ENCODE measurements at places on chromosomes 16 and 17.

- DNase-seq: no peak
These were observed 27.2 kb upstream of the MLKL start for GRCh38 chr16:74727903-74728302.

GRCh38 chr17:48791128-48792032, 25.6 kb downstream of the TTLL6 start:
- DNase-seq: peak; percentile 57

- DNase-seq: no peak
These were observed 12.8 kb downstream of the DNAH9 start for GRCh38 chr17:11610999-11611566.

GRCh38 chr17:31492206-31492605, 100.7 kb downstream of the RAB11FIP4 start:
- DNase-seq: no peak

GRCh38 chr17:36149296-36149820, 27.1 kb downstream of the TBC1D3B start:
- no peak for DNase-seq

GRCh38 chr17:42025936-42026335, 6.0 kb downstream of the NKIRAS2 start:
- DNase-seq: no peak

GRCh38 chr17:74873874-74874614, 1.2 kb upstream of the FDXR start:
- no peak for DNase-seq

DNA sequence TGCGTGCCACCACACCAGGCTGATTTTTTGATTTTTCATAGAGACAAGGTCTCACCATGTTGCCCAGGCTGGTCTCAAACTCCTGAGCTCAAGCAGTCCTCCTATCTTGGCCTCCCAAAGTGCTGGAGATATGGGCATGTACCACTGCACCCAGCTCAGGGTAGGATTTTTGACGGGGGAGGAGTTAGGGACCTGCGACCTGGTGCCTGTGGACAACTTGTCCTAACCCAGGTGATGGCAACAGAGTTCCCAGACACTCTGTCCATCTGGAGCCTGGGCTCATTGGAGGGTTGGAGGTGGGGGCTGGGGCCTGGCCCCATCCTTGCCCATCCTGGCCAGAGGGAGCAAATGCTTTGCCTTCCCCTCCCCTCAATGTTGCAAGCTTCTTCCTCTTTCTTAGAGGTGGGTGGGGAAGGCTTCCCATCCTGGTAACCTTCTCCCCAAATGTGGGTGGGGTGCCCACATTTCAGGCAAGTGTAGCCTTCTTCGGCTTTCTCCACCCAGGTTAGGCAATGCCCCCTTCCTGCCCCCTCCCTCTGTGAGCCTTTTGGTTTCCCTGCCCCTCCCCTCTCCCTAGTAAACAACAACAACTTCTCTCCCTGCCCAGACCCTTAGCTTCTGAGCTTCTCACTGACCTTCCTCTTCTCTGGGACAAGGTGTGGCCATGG, 24.9 kb downstream of the RARA start:
- no peak for DNase-seq

DNA sequence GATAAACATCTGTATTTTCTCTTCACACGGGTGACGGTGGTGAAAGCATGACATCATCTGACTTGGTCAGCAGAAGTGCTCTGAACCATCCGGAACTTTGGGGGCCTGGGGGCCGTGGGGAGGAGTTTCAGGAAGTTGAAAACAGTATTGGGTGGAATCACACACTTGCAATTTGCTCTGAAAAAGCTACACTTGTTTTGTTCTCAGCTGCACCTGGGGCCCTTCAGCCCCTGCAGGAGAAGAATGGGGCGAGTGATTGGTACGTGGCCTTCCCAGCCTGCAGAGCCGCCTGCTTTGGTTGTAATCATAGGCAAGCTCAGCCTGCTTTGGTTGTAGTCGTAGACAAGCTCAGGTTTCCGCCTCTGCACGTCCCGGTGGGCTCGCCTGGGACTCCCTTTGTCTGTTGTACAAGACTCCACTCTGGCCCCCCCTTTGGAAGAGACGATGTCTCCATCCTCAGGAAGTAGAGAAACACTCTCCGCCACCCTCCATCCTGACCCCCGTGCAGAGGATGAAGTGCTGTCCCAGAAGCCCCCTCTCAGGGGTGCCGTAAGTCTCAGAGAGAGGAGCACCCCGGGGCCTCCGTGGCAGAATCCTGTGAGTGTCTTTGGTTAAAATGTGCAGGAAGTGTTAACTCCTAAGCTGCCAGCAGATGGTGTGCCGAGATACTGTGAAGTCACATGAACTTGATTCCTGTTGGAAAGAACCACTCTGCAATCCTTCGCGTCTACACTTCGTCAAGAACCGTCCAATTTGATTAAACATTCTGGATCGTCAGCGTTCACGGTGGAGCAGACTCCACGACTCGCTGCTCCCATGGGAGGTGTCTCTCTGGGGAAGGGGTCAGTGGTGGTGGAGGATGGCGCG, 5.4 kb downstream of the BANP start:
- no peak for DNase-seq

DNA sequence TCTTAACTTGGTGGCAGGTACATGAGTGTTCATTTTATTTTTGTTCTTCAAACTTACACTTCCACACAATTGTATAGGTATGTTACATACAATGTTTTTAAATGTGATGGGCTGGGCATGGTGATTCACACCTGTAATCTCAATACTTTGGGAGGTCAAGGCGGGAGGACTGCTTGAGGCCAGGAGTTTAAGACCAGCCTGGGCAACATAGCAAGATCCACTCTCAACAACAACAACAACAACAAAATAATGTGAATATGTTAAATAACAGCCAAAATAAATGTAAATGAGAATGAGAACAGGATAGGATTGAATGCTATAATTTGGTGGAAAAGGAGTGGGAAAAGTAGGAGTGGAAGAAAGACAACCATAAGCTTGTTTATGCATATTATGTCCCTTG, 2.6 kb downstream of the NSMCE1 start:
- DNase-seq: no peak

DNA sequence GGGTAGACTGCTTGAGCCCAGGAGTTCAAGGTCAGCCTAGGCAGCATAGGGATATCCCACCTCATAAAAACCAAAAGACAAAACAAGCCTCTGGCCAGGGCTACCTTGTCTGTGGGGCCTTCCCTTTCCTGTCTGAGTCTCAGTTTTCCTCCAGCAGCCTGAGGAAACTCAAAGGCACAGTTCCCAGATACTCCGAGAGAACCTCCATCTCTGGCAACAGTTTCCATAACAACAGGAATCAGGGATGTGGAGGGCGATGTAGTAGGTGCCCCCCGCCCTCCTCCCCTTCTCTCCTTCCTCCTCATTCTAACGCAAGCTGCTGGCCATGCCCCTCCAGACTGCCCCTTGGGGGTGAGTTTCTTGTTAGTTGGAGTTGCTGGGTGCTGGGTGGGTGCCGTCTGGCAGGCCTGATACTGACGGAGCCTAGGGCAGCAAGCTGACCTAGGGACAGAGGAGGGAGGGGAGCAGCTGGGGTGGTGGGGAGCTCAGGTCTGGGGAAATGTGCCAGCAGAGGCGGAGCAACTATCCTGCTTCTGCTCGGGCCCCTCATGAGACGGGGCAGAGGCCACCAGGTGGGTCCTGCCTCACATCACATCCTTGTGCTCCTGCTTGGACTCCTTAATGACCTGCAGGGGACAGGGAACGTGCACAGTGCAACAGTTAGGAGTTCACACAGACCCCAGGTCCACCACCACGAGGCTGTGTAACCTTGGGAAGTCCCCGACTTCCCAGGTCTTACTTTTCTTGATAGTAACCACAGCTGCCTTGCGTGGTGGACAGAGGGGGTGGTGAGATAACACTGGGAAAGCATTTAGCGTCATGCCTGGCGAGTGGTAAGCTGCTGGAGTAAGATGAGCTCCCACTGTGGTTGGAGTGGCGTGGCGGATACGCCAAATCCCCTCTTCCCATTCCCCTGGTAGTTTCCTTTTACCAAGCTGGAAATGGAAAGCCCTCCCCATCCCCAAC, 7.8 kb upstream of the EFTUD2 start:
- DNase-seq: no peak

DNA sequence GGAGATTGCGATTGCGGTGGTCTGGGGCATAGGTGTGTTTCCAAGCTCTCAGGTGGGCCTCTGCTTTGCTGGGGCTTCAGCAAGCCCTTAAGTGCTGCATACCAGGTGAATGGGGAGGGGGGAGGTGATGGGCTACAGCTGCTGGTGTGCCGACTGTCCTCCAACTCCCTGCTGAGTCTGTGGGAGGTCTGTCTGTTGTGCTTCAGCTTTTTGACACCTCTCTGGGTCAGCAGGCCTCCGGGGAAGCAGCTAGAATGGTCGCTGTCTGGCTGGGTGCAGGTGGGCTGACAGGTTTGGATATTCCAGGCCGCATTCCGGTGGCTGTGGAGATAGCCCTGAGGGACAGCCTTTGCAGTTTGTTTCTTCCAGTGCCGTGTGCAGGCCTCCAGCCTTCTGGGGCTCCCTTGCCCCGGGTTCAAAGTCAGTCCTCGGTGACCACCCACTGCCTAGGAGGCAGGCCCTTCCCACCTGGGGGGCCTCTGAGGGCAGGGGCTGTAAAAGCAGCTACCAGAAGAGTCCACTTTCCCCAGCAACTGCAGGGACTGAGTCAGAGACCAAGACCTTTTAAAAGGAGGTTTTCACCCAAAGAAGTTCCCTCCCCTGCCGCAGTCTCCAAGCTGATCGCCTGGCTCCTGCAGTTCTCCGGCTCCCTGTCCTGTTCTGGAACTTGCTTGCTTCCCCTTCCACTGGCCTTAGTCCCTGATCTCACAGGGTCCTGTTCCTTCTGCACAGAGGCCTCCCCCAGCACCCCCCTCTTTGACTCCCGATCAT, 2.0 kb upstream of the TTYH2 start:
- DNase-seq: no peak

- no peak for DNase-seq
These were observed 13.5 kb upstream of the SMIM5 start for GRCh38 chr17:75619506-75620431.

- no peak for DNase-seq
These were observed 11.0 kb downstream of the FTO start for GRCh38 chr16:53715023-53715384.

DNA sequence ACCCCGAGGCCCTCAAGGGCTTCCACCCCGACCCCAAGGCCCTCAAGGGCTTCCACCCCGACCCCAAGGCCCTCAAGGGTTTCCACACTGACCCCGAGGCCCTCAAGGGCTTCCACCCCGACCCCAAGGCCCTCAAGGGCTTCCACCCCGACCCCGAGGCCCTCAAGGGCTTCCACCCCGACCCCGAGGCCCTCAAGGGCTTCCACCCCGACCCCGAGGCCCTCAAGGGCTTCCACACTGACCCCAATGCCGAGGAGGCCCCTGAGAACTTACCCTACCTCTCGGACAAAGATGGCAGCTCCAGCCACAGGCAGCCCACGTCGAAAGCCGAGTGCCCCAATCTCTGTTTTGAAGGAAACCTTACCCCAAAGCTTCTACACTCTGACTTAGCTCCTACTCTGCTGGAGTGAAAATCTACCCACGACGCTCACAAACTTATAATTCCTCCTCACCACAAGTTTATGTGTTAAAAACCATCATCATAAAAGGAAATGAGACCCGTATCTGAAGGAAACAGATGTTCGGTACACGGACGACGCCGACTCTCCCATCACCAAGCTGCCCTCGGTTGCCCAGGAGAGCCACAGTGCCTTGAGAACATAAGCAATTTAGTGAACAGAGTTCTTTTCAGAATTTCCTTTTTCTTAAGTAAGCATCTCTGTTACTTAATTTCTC, 61.2 kb upstream of the RPH3AL start:
- DNase-seq: no peak

- no peak for DNase-seq
These were observed 14.9 kb downstream of the DUS2 start for GRCh38 chr16:68037841-68038597.

DNA sequence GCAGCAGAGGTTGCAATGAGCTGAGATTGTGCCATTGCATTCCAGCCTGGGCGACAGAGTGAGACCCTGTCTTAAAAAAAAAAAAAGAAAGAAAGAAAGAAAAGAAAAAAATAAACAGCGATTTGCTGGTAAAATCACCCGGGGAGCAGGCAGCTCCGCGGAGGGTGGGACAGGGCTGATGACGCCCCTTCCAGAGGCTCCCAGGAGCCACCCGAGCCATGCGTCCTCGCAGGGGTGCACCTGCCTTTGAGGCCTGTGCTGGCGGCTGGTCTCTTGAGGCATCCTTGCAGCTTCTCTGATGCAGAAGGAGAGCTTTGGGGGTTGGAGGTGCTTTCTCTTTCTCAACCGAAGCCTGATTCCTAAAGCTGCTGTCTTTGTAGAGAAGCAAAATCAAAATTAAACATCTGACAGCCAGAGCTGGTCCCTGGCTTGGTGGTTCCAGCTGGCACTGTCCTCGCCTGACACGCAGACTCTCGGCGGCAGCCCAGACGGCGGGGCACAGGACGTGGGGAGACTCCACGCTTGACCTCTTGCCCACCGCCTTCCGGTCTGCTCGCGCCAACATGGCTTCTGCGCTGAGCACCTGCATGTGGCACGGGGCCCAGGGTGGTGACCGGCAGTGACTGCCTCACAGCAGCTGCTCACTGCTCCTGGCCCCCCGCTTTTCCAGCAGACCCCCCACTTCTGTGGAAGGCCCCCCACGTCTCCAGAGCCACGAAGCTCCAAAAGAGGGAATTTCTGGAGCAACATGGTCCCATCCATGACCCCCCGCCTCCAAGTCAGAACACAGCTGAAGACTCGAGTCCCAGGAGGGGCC, 6.6 kb downstream of the UTS2R start:
- DNase-seq: no peak

DNA sequence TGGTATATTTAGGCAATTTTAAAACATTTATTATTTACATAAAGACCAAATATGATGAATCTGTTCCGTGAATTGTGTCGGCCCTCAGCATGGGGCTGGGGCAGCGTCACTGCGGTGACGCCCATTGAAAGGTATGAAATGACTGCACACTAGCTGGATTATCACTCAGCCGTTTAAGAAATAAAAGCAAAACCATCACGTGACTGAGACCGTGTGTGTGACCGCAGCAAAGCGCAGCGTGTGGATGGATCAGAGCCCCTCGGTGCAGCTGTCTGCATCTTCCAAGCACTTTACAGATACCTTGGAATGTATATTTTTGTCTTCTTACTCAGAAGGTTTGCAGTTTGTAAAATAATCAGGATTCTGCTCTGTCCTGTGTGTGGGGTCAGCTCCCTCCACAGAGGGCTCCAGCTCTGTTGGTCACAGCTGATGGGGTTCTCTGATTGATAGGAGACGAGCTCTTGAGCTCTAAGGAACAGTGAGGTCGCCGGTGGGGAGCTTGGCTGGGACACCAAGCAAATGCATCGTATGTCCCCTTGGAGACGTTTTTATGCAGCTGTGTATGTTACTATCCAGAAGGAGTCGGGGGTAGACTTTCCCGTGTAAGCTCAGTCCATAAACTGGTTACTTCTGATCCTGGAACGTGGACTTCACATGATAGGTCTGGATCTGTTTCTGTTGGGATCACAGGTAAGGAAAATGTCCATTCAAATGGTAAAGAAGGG, 45.1 kb downstream of the WDR45B start:
- no peak for DNase-seq

DNA sequence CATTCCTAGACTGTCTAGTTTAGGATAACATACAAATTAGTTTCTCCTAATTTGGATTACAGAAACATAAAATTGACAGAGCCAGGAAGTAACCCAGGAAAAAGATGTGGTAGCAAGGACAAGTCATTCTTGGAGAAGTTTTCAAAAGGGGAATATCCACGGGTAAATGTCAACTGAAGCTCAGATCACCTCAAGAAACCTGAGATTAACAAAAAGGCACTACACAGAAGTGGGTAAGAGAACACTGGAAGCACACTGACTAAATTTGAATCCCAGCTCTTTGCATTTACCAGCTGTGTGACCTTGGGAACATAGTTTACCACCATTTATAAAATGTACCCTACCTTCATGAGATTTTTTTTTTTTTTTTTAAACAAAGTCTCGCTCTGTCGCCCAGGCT, 39.4 kb downstream of the TRAF4 start:
- DNase-seq: no peak
